ENCODE measurements at places on chromosomes 13 and 19.

GRCh38 chr13:31051999-31052398, 109.7 kb downstream of the HSPH1 start:
- DNase-seq: no peak

DNA sequence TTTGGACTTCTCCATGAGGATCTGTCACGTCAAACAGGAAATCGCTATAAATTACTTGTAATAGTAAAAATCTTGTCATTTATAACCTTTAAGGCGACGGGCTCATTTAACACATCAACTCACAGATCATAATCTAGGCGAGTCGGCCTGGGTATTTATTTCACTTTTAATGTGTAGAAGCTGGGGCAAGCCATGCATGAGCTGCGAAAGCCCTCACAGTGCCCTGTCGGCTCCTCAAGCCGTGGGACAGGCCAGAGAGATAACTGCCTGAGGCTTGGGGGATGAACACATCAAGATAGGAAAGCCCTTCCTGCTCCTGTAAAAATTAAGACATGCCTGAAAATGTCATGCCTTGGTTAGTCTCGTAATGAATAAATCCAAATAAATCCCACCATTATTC, 30.8 kb downstream of the SOX1 start:
- no peak for DNase-seq

GRCh38 chr13:81051873-81052272, 710.9 kb upstream of the SPRY2 start:
- no peak for DNase-seq

- DNase-seq: no peak
Observed at GRCh38 chr19:1038978-1039645, 795 bp upstream of the ABCA7 start.

GRCh38 chr19:8306235-8307054, 1.7 kb downstream of the CD320 start:
- DNase-seq: no peak

DNA sequence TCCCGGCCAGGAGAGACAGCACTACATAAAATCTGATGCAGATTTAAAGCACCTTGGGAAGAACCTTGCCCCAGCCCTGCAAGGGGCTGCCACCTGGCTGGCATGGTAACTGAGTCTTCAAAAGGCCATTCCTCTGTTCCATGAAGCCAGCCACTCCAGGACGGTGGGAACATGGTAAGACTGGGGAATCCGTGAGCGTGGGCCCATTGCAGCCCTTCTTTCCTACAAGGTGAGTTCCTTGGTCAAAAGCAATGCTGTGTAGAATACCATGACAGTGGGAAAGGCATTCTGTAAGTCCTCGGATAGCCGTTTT, 121.3 kb downstream of the SOX1 start:
- no peak for DNase-seq

DNA sequence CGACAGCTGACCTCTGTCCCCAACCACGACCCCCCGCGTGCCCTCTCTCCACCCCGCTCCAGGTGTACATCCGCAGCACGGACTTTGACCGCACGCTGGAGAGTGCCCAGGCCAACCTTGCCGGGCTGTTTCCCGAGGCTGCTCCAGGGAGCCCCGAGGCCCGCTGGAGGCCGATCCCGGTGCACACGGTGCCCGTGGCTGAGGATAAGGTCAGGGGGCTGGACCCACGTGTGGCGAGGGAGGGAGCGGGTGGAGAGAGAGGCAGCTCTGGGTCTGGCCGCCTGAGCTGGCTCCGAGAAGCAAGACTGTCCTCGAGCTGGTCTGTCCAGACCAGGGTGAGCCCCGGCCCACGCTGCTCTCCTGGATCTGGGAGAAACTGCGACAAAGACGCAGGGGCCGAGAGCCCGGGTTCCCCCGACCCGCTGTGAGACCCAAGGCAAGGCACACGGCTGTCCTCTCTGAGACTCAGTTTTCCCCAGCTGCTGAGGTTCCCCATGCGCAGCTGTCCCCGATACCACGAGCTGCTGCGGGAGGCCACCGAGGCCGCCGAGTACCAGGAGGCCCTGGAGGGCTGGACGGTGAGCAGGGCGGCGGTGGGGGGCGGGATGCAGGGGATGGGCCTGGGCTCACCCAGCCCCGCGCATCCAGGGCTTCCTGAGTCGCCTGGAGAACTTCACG, 1.5 kb downstream of the ACP4 start:
- DNase-seq: no peak

DNA sequence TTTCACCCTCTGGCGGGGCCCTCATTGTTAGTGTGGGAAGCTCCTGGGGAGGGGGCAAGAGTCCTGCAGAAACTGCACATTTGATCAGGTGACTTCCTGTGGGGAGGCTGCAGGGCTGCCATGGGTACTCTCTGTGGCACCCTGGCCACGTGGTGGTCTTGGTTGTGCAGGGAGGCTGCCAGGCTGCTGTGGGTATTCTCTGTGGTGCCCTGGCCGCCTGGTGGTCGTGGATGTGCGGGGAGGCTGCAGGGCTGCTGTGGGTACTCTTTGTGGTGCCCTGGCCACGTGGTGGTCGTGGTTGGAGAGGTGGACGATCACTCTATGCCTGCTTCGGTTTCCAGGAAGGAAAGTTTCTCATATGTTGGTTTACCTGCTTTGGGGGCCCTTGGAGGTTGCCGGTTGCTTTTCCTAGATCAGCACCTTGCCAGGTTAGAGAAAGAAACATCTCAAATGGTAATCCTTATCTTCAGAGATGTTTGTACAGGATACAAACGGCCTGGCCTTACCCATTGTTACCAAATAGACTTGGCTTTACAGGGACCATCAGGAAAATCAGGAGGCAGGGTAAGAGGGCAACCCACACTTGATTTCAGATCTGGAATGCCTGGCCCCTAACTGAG, 22.9 kb downstream of the TEX29 start:
- DNase-seq: no peak

DNA sequence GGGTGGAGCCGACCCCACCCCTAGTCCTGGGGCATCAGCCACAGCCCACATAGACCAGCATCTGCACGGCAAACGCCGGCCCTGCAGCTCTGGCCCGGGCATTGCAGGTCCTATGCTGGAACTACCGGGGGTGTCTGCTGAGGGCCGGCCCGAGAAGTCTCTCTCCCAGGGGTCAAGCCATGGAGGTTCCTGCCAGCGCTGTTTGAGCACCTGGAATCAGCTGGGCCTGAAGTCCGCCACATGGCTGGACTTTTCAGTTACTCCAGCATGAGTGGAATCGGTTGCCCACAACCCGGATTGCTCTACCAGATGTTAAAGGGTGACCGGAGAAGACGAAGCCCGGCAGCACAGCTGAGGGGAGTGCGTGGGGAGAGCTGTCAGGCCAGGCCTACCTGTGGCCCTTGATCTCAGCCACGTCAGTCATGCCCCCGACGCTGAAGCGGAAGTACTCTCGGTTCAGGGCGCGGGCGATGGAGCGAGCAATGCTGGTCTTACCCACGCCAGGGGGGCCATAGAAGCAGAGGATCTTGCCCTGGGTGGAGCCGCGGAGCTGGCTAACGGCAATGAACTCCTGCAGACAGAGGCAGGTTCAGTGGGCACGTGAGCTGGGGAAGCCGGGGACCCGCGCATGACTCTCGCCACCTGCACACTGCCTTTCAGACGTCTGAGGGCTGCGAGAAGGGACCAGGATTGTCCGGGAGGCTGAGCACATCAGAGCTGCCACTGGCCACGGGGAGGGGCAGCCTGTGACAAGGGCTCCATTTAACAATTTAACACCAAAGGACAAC, 8.7 kb downstream of the RPL36 start:
- no peak for DNase-seq

- DNase-seq: no peak
Observed at GRCh38 chr19:32605544-32605943, 24.6 kb downstream of the PDCD5 start.

GRCh38 chr19:45569619-45570421, 14.8 kb downstream of the OPA3 start:
- no peak for DNase-seq

- DNase-seq: peak; percentile 54
Observed at GRCh38 chr19:42313096-42313839, at the start of gene TMEM145. TMEM145 (plus strand) TSS chr19:42313309; CDS start chr19:42313377, 68 bp downstream.

- DNase-seq: no peak
Observed at GRCh38 chr19:29324717-29325116, 111.8 kb upstream of the UQCRFS1 start.

GRCh38 chr13:94009701-94010100, 469.8 kb downstream of the DCT start:
- no peak for DNase-seq

- DNase-seq: no peak
Observed at GRCh38 chr19:54434873-54435214, 14.2 kb upstream of the LENG8 start.

DNA sequence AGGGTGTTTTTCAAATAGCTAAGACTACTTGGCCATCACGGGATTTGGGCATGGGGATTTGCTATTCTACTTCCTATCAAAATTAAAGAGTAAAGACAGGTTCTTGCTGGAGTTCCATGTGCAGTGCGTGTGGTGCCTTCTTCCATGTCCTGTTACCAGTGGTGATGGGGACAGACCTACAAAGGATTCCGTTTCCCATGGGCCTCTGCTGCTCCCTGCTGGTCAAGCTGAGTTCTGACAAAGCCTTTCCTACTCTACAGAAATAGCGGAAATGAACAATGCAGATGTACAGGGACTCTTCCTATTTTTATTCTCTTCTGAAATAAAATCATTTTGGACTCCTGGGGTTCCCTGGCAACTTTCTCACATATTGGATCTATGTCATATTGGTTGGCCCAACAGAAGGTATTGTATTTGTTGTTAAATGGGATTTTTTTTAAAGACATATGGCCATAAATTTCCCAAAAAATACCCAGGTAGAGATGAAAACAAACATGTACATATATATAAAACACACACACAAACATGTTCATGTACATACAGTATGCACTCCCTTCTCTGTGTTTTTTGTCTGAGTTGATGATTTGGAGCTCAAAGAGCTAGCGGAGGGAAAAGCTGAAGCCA, 90.5 kb upstream of the SLC15A1 start:
- DNase-seq: peak; percentile 64

DNA sequence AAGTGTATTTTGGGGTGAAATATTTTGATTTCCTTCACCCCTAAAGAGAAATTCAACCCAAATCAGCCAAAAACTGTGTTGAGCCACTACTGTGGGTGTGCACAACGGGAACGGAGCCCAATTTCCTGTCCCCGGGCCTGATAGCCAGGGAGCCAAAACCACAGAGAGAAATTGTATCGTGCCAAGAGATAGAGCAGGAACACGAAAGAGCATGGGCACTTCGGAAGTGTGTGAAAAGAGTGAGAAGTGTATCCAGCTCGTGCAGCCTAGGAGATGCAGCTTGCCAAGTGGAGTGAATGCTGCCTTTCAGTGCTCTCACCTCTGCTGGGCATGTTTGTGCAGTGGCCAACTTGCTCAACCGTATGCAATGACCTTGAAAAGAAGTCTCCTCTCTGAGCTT, 19.4 kb upstream of the PLEKHF1 start:
- DNase-seq: no peak

DNA sequence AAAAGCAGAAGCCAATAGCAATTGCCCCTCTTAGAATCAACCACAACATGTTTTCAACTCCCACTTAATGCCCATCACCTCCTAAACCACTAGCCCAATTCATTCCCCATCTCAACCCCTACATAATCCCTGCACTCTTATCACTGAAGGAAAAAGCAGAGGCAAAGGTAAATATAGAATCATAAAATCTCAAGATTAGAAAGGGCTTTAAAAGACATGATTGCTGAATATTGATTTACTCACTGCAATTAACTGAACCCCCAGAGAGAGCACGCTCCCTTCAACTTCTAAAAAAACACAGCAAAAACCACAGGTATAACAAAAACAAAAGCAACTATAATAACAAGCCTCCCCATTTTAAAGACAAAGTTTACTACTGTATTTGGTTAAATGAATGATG, 15.1 kb upstream of the POU4F1 start:
- DNase-seq: no peak

DNA sequence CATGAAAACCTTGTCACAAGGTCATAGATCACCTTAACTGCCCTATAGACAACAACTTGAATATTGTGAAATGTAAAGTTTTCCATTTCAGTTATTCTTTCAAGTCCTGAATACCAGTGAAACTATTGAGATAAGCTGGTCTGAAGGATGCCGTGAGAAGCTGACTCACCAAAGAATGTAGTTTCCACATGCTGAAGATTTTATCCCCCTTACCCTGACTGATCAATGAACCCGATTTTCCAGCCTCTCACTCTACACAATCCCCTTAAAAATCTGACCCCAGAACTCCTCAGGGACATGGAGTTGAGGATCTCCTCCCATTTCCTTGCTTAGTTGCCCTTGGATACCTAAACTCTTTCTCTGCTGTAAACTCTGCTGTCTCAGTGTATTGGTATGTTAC, 67.5 kb downstream of the POSTN start:
- no peak for DNase-seq

- DNase-seq: no peak
Observed at GRCh38 chr19:55703790-55704215, 28.8 kb downstream of the EPN1 start.

- DNase-seq: peak; percentile 65
Observed at GRCh38 chr13:93248627-93249047, 22.0 kb downstream of the GPC6 start.

DNA sequence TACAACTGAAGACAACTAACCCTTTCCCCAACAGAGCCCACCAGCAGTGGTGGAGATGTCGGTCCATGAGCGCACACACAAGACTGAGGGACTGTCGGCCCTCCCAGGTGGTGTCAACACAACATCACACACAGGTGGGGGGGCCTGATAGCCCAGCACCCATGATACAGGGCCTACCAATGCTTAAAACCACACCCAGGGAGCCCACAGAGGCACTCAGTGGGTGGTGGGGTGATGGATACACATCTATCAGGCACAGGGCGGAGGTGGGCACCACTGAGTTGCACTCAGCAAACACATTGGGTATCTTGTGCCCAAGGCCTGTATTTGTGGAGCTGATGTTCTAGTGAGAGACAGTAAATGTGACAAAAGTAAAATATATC, 7.0 kb upstream of the ZFP36 start:
- no peak for DNase-seq

DNA sequence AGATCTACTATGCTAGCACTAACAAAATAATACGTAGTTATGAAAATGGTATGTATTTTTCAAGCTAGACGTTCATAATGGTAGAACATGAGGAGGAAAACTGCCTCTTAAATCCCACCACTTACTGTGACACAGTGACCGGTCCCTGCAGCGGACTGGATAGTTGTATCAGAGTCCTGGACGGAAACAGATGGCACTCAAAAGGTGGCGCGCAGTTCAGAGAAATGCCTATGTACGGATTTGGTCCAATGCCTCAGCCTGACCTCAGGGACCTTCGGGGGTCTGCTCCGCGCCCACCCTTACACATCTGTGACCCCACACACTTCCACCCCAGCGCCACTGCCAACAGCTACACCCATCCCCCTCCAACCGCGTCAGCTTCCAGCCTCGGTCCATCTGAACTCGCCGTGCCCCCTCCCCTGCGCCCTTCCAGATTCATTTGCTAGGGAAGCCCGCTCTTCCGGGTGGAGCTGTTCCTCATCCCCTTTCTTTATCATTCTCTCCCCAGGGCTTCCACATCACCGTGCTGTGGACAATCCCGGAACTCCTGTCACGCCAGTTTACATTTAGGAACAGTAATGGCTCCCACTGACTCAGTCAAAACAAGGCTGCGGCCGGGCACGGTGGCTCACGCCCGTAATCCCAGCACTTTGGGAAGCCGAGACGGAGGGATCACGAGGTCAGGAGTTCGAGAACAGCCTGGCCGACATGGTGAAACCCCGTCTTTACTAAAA, 792 bp upstream of the LENG8 start:
- DNase-seq: no peak

GRCh38 chr13:41299316-41300094, 11.6 kb upstream of the NAA16 start:
- DNase-seq: no peak

All from COR-L47 (cell line).